ENCODE measurements at places on chromosomes 1 and 21.

- DNase-seq: no peak
Measured at GRCh38 chr1:43521078-43521477, 9.6 kb upstream of the PTPRF start.

DNA sequence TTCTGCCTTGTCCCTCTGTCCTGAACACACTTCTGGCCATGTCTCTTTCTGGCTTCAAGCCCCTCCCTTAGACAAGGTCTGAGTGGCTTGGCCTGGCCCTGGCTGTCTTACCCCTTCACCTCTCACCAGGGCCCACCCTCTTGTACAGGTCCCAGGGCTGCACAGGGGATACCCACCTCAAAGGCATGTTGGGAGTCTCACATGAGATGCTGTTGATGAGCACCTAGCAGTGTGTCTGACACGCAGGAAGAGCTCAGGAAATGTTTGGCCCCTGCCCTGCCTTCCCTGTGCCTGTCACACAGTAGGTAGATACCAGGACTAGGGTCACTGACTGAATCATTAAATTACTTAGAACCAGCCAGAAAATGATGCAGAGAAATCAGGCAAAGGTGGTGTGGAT is 16.6 kb downstream of the ZNF362 start:
- no peak for DNase-seq

GRCh38 chr1:175390081-175390481 is 197.5 kb upstream of the KIAA0040 start:
- no peak for DNase-seq

- DNase-seq: no peak
Measured at GRCh38 chr1:236608930-236609726, 4.8 kb upstream of the HEATR1 start.

GRCh38 chr1:162206749-162207635 is 137.5 kb downstream of the NOS1AP start:
- DNase-seq: no peak

- DNase-seq: no peak
Measured at GRCh38 chr1:155080312-155081228, 1.9 kb downstream of the EFNA3 start.

DNA sequence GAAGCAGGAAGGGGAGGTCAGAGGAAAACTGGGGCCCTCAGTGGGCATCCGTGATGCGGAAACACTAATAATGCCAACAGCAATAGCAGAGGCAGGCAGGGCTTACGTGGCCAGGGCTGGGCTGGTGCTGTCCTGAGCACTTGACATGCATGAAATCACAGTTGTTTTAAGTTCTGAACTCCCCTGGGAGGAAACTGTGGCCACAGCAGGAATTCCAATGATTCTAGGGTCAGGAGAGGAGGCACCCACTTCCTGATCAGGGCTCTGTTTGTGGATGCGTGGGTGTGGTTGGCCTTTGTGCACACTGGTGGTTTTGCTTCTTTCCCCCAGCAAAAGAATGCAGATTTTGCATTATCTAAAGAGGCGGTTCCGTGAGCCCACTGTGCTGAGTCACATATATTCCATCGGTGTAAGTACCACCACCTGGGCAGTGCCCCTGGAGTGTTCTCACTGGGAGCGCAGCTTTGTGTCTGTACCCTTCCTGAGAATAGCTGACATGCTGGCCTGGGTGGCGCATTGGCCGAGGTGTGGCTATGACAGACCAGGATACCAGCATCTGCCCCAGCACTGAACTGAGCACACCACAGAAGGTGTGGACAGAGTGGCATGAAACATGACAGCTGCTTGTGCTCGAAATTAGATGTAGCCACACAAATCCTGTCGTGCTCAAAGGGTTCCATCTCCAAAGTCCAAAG is 71.0 kb downstream of the PDE9A start:
- DNase-seq: no peak

DNA sequence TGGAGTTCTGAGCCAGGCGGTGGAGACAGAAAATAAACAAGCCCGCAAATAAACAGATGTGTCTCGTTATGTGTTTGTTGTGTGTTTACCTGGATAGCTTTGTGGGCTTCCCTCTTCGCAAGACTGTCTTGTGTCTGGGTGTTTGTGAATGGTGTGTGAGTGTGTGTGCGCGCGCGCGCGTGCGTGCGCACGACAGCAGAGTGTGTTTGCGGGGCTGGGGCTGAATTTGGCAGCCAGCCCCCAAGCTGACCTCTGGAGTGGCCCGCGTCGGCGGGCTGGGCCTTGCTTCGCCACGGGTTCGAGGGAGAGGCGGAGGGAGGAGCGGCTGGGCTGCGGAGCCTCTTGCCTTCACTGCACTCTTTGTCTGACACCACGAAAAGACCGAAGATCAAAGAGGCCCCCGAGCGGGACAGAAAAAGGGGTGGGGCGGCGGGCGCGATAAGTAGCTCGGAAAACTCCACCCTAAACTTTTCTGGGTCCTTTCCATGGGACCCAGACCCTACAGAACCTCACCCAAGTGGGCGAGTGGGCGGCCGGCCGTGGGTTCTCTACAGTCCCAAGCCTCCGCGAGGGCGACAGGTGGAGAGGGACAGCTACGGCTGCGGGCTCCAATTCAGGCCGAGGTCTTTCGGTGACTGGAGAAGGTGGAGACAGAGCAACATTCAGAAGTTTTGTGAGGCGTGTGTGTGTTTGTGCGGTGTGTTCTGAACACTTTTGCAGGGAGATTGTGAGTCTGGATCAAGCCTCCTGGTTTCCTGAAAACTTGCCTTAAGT is 14.5 kb downstream of the PAX7 start:
- no peak for DNase-seq

GRCh38 chr1:62304515-62304914 is 14.7 kb downstream of the KANK4 start:
- DNase-seq: no peak

GRCh38 chr1:9203511-9203982 is 31.0 kb upstream of the H6PD start:
- no peak for DNase-seq

GRCh38 chr1:22470227-22470626 is 18.6 kb downstream of the ZBTB40 start:
- DNase-seq: no peak

DNA sequence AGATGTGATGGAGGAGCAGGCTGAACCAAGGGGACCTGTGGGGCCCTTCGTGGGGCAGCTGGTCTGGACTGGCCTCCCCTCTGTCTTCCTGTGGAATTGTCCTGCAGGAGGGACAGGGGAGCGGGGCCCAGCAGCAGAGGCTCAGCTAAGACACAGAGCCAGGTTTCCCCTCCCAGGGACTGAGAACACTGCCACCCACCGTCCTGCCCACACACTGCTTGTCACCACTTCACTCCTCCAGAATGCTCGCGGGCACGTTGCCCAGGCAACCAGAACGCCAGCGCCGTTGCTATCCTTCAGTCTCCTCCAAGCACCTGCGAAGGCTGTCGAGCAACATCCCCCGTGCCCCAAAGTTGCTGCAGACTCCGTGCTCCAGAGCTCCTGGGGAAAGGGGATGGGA is 46.4 kb downstream of the AJAP1 start:
- no peak for DNase-seq

DNA sequence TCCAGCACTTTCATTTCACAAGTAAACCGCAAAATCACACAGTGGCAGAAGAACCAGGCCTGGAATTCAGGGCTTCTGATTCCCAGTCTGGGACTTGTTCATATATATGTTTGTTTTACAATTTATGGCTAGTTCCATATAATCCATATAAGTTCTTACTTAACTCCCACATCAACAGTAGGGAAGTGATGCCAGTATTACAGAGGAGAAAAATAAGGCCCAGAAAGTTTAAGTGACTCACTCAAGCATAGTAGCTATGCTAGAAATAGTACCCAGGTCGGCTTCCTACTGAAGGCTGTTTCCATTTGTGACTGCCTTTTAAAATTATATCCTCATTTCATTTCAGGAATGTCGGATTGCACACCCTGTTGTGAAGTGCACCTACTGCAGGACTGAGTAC is 1.4 kb downstream of the FAM76A start:
- no peak for DNase-seq

- peak; percentile 56 for DNase-seq
Measured at GRCh38 chr1:31793086-31793485, 22.7 kb downstream of the SPOCD1 start.

- DNase-seq: no peak
Measured at GRCh38 chr1:91737650-91738049, 148.3 kb downstream of the TGFBR3 start.

GRCh38 chr1:22806584-22806983 is 95.9 kb downstream of the EPHB2 start:
- no peak for DNase-seq

DNA sequence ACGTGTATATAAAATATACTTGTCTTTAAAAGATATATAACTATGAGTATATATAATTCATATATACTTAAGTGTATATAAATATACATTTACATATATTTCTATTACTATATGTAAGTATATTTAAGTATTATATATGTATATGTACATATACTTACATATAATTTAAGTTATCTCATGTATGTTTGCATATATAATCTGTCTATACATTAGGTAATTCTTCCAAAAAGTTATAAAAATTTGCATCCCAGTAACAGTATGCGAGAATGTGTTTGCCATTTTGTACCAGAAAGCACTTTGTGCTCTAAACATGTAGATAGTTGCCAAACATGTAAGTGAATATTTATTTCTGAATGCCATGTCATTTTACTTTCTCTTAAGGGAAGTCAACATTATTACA is at the start of gene OR2AK2:
OR2AK2 (plus strand) TSS at position 301 of the 400 bp plus-strand sequence. CDS start 144 bp downstream, outside the sequence.
- DNase-seq: no peak

GRCh38 chr1:93757256-93758036 is 75.8 kb upstream of the BCAR3 start:
- DNase-seq: no peak

- no peak for DNase-seq
Measured at GRCh38 chr1:178282949-178283367, 189.1 kb downstream of the RASAL2 start.

DNA sequence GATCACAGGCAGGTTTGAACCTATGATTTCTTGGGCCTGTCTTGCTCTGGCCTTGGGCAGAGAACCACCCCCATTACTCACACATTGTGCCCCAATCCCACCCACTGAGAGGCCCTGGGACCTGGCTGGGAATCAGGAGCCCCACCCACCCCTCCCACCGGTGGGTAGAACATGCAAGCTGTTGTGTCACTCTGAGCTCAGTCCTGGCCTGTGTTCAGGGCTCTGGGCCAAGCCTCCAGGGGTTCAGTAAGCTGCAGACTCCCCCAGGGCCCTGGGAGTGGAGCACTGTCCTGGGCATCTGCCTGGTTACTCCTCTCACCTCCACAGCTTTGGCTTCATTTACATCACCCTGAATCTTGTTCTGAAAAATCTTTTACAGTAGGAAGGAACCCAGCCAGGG is 270.5 kb downstream of the RRAGC start:
- no peak for DNase-seq

- DNase-seq: no peak
Measured at GRCh38 chr21:28215214-28215954, 777.3 kb downstream of the LTN1 start.

GRCh38 chr1:246971090-246971721 is 36.7 kb downstream of the ZNF695 start:
- no peak for DNase-seq

DNA sequence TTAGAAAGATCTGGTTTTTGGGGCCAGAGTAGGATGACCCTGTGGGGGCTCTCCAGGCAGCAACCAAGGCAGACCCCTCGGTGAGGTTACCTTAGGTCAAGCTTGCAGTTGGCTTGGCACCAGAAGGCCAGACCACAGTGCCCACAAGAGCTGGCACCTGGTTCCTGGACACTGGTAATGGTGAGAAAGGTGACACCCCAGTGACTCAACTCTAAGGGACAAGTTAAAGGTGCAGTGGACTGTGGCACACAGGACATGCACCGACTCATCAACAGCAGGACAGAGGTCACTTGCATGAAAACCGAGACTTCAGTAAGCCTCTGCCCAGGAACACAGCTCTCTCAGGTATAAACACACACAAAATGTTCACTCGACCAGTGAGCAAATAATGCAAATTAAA is 6.7 kb downstream of the LRRC38 start:
- DNase-seq: no peak

DNA sequence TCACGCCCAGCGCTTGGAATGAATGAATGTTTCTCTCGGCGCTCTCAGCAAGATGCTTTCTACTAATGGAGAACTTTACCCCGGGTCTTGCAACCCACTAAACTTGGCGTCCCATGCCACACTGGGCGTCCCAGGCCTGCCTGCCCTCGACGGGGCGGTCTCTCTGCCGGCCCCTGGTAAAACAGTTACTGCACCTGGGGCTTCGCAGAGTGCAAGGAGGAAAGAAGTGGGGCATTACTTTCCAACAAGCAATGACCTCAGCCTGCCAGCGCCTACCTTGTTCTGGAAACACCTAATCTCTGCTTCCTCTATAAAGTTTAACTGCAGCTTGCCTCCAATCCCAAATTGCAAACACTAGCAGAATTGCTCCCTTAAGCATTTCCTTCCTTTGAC is 27.8 kb upstream of the NFIA start:
- peak; percentile 58 for DNase-seq

GRCh38 chr21:24046829-24047443 is 1560.3 kb downstream of the MRPL39 start:
- no peak for DNase-seq

DNA sequence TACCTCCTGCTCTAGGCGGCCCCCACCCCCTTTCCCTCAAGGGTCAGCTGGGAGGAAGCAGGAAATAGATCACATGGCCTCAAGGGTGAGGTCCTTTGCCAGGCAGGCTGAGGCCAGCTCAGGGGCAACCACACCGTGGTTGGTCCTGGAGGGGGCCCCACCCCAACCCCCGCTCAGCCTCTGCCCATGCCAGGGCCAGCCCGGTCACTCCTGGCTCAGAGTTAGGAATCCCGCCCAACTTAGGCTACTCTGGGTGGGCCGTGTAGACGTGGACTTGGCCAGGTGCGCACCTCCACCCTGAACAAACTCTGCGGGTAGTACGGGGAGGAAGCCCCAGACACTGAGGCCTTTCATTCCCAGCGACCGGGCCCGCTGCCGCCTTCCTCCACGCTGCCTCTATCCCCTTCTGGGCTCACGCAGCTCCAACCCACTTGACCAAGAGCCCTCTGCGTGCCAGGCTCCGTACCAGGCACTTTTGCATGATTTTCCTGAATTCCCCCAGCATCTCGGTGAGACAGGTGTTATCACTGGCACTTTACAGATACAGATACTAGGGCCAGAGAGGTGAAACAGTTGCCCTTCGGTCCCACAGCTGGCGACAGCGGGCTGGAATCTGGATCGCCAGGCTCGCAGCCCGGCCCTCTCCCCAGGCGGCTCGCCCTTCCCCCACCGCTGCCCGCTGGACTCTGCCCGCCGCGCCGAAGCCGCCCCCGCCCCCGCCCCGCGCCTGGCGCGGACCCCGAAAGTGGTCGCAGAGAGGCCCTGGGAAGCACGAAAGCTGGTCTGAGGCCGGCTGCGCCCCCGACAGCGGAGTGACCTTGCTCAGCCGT is 769 bp downstream of the GALE start:
- DNase-seq: peak; percentile 94

- DNase-seq: no peak
Measured at GRCh38 chr1:103517380-103518047, 8.0 kb upstream of the RNPC3 start.

DNA sequence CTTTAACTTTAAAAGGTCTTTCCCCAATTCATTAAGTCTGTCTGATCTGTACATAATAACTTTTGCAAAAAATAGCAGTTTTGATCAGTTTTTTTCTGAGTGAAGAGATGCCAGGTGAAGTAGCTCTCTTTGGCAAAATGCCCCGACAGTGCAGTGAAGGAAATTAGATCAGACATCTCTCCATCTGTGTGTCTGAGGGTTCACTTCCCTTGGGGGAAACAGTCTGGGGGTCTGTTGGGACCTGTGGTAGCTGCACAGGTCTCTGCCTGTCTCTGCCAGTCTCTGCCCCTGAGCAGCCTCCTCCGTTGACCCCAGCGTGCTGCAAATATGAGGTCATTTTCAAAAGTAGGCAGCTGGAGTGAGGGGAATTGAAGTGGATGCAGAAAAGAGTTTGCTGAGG is 54.5 kb downstream of the TBCE start:
- DNase-seq: no peak
